Effector CD4-positive, alpha-beta T cell (primary cell): ENCODE measurements at places on chromosomes 11 and 22.

DNA sequence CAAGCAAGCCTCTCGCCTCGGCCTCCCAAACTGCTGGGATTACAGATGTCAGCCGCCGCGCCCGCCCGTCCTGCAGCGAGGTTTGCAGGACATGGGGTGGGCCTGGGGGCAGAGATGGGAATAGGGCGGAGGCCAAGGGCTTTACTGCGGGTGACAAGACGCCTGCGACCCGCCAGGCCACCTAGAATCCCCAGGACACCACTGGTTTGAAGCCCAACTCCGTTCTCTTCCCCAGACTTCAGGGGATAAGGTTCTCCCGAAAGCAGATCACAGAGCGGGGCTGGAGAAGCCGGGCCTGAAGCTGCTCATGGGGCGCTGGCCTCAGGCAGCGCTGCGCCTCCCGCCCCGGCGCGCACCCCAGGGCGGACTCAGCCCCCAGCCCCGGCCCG lies 354 bp downstream of the POLR2L start:
- no peak for DNase-seq

DNA sequence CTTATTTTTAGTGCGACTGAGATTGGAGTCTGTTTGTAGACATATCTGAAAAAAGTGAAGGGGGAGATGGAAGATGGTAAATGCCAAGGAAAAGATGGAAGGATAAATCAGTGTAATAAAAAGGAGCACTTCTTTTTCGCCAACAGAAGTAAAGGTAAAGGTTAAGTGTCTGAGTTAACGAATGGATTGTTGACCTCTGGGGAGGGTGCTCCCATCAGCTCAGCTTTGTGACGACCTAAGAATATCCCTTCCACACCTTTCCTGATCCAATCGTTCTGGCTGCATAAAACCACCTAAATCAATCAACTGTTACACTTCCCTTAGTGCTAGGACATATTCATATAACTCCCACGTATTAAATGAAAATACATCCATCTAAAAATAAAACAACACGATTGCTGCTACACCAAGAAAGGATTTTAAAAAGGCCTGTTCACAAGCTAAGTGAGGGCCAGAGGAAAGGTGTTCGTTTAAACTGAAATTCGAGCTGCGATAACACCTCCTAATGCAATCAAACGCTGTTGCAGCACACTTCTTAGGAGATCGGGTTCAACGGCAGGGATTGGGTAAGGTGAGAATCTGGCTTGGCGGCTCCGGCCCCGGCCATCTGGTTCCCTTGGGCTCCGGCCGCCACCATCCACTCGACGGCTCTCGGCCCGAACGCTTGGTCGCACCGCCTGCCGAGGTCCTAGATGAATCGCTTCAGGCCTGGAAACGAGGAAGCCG lies 658 bp downstream of the C11orf71 start:
- DNase-seq: no peak

DNA sequence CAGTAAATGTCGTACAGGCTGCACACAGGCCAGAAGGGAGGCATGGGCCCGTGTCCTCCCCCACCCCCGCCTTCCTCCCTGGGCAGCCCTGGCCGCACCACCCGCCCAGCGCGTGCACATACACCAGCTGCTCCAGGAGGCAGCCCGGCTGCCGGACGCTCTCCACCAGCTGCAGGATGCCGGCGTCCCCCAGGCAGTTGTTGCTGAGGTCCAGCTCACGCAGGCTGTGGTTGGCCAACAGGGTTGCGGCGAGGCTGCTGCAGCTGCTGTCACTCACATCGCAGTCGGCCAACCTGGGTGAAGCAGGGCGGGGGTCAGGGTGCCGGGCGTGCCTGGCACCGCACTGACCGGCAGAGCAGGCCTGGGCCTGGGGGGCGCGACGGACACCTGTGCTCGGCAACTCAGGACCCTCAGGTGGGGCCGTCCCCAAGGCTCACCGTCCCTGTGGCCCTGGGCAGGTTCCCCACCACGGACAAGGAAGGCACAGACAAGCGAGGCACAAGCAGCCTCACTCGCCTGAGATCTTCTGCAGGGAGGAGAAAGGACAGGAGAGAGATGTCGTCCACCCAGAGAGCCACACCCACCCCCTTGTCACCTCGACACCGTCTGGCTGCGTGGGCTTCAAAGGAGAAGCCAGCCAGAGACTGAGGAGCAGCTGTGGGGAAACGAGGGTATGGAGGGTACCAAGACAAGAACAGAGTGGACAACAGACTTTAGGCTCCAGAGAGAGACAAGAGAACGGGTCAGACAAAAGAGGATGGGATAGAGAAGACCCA lies 12.1 kb downstream of the RNH1 start:
- no peak for DNase-seq

DNA sequence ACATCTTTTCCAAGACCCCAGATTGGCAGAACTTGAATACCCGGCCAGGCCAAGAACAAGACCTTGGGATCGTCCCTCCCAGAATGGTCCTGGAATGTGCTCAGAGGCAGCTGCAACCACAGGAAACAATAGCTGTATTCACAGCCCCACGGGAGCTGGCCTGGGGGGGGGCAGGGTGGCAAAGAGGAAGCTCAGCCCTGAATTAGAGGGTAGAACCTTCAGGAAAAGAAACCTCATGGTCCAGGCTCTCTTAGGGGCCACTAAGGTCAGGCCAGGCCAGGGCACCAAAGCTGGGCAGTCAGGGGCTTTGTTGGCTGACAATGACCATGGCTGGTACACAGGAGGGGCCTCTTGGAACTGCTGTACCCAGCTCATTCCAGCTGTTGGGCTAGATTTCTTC lies 17.3 kb downstream of the RPL27A start:
- DNase-seq: no peak

GRCh38 chr22:24443668-24444067 lies 16.3 kb downstream of the ADORA2A start:
- DNase-seq: no peak

GRCh38 chr11:75365711-75366181 lies 14.3 kb upstream of the ARRB1 start:
- no peak for DNase-seq

GRCh38 chr11:123129920-123130319 lies 65.1 kb downstream of the CLMP start:
- DNase-seq: no peak

DNA sequence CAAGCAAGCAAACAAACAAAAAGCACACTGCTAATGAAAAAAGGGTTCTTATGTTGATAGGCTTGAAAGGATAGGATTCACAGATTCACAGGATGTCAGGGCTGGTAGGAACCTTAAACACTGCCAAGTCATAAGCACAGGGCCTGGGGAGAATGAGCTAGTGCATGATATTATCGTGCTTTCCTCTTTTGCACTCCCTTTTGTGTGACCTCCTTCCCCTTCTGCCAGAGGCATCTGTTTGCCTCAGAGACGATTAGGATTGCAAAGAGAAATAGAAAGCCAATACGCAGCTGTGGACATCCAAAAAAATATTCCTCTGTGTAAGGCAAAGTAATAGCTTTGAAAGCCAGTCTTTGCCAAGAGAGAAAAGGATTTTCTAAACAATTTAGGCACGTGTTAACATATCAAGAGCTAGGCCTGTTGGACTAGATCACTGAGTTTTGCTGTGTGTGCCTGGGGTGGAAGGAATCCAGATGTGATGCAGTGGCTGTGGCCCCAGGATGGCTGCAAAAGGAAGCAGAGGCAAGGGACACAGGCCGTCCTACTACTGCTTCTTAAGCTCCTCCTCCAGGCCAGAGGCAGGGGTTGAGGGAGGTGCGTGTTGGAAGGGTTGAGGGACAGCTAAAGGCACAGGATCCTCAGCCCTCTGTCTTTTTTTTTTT lies 30.6 kb downstream of the MCHR1 start:
- DNase-seq: no peak

DNA sequence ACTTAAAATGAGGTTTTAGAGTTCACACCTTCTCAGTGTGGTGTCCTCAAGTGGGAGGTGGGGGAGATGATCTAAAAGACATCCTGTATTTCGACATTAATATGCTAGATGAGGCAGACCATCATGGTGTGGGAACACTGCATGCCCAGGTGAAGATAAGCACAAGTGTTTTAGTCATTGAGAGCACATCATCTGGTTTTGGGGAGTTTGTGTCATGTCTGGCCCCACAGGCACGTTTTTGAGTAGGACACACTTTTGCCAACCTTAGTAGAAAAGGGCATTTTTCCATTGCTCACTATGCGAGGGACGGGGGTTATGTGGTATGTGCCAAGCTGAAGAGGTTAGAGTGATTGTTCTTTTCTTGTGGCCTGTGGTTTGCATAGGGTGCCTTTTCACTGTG lies 189.3 kb downstream of the DBX1 start:
- DNase-seq: no peak

DNA sequence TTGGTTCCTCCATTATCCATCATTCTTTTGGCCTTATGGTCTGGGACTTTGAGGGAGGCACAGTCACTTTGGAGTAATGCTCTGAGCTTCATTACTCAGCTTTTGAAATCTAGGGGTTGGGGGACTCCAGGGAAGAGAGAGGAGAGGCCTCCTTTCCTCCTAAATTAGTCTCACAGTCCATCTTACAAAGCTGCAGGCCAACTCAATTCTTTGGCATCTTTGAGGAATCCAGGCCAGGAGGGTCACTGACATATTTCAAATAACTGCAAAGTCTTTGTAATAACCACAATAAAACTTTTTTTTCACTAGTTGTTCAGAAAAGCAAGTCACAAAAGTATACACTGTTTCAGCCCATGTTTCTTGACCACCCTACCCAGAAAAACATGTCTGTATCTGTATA lies 73.3 kb upstream of the FAR1 start:
- no peak for DNase-seq

GRCh38 chr11:105968021-105968697 lies 53.9 kb downstream of the MSANTD4 start:
- DNase-seq: no peak

DNA sequence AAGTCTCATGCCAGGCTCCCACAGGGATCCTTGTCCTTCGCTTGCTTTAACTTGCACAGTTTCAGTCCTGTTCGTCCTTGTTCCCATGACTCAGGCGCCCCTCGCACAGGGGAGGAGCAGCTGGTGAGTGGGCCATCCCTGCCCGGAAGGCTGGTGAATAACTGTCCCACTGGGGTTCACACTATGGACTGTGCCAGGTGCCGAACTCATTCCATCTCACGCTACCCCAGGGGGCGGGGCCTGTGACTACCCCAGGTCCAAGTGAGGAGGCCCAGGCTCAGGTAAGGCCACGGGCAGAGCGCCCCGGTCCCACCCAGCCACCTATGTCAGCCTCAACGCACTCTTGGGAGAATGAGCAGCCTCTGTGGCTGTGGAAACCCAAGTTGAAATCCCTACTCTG lies 7.2 kb upstream of the CARD10 start:
- no peak for DNase-seq

- DNase-seq: no peak
These were observed 67.4 kb downstream of the TP53I11 start for GRCh38 chr11:44883277-44883676.

DNA sequence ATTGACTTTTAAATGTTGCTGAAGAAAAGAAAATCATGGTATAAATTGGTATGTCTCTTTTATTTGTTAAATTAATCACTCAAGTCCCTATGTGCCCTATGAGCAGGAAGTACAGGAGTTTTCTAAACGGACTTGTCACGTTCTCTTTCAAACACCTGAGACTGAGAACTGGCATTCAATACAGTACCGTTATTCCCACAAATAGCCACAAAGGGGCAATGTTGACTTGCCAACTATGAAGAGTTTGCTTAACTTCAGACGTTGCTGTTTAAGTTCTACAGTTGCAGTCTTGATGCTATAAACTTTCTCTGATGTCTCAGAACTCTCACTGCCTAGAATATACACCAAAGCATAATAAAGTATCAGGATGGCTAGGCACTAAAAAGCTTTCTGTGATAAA lies 7.6 kb downstream of the OR56A1 start:
- DNase-seq: peak; percentile 4
